Fibroblast of skin of left biceps (primary cell): ENCODE measurements at places on chromosomes 2 and 18.

GRCh38 chr2:191757208-191757607, 79.3 kb downstream of the NABP1 start:
- no peak for DNase-seq

- DNase-seq: no peak
Measured at GRCh38 chr2:82023710-82024109, 1719.2 kb upstream of the LRRTM1 start.

DNA sequence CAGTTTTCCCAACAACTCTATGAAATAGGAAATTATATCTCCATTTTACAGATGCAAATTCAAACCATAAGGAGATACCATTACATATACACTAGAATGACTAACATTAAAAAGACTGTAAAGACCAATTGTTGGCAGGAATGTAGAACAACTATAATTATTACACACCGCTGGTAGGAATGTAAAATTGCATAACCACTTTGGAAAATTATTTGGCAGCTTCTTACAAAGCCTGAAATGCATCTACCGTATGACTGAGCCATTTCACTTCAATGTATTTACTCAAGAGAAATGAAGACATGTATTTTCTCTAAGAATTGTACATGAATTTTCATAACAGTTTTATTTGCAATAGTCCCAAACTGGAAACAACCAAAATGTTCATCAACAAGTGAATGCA, 189.1 kb upstream of the BCL2L11 start:
- peak; percentile 22 for DNase-seq

DNA sequence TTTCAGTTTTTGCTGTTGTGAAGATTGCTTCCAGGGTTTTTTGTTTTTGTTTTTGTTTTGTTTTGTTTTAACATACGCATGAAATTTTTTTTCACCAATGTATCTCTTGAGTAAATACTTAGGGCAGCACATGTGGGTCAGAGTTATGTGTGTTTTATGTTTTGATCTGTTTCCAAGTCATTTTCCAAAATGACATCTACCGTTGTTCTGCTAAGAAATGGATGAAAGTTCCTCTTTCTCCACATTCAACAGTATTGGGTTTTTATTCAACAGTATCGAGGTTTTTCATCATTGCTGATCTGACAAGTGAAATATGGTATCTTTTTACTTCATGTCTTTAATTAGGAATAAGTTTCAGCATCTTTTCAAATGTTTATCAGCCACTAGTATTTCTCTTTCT, 16.7 kb downstream of the RNF144A start:
- no peak for DNase-seq

DNA sequence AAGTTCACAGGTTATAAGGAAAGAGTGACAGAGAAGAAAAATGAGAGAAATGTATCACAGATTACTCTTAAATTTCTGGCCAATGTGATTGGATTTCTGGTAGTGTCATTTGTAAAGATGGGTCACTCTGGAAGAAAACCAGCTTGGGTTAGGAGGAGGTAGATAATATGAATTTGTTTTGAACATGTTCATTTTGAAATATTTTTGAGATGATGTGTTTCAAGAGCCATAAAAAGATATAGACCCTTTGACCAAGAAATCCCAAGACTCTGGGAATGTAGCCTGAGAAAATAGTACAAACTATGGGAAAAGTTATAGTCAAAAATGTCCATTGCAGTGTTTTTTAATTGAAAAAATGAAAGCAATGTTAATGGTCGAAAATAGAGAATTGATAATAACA, 70.7 kb downstream of the CALCRL start:
- no peak for DNase-seq

GRCh38 chr2:237306787-237307170, 107.2 kb downstream of the COL6A3 start:
- no peak for DNase-seq

- DNase-seq: no peak
Measured at GRCh38 chr2:197839856-197840255, 35.5 kb downstream of the PLCL1 start.

DNA sequence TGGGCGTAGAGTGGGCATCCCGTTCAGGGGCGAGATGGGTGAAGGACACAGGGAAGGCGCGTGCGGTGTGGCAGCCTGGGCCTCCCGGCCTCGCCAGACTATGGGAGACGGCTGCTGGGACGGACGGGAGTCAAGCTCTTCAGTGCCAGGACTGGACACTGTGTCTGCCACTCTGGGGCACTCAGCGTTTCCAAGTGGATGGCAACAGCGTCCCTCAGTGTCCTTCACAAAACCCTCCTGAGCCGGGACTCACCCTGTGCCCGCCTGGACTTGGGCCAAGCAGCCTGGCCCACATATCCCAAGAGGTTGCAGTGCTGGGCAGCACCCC, 16.3 kb upstream of the BOK start:
- DNase-seq: no peak

GRCh38 chr2:201363857-201364560, 6.9 kb upstream of the FLACC1 start:
- DNase-seq: no peak

GRCh38 chr2:55112229-55113031, 62.2 kb upstream of the RTN4 start:
- no peak for DNase-seq

GRCh38 chr2:219017201-219017931, 23.9 kb downstream of the CFAP65 start:
- DNase-seq: no peak

- no peak for DNase-seq
Measured at GRCh38 chr2:138122891-138123290, 158.6 kb downstream of the HNMT start.

- DNase-seq: no peak
Measured at GRCh38 chr2:52036024-52036423, 1004.1 kb upstream of the NRXN1 start.

DNA sequence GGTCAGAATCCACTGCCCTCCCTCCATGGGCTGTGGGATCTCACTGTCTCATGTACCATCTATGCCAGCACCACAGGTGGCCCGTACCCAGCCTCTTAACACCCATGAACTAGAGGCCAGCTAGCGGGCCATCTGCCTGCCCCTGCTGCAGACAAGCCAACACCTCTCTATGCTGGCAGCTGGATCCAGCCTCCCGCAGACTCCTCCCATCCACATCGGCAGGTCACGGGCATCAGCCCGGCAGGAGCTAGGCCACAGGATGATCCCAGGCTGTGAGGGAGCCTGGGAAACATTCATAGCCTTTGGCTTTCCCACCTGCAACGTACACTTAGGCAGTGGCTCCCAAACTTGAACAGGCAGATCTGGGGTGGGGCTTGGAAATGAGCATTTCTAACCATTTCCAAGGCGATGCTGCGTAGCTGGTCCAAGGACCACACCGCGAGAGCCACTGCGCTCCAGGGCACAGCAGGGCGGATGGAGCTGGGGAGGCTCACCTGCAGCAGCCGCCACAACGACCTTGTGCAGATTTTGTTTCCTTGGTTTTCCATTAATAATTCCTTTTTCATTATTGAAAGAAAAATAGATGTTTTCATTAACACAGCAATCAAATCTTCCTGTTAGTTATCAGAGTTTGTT, 114.7 kb downstream of the KCNF1 start:
- DNase-seq: no peak

- no peak for DNase-seq
Measured at GRCh38 chr2:203451689-203452088, 83.4 kb downstream of the RAPH1 start.

DNA sequence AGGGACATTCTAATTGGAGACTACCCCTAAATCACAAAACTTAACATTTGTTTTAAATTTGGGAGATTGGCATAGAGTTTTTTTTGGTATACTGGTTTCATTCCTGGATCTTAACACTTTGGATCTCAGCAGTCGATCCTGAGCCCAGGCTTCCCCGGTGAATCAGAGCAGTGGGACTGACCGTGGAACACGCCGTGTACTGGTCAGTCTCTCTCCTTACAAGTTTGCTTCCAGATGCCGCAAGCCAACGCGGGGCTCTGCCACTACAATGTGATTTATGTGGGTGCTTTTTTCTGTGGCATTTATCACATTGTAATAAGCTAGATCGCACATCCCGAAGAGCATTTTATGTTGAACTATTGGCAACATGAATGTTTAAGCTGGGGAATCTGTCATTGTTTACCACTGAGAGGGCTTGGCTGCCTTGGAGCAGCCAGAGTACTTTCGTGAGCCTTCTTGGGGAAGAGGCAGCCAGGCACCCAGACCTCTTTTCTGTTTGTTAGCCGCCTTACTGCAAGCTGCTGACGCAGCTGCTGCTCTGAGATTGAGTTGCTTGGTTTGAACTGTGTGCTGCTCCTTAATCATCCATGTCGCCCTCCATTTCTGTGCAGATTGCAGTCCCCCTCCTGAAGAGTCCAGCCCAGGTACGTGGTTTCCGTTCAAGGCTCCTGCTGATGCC, 49.3 kb downstream of the COA5 start:
- no peak for DNase-seq

GRCh38 chr2:33083699-33084387, 137.1 kb downstream of the LTBP1 start:
- no peak for DNase-seq

- no peak for DNase-seq
Measured at GRCh38 chr2:99150706-99151105, 4.0 kb downstream of the TSGA10 start.

- no peak for DNase-seq
Measured at GRCh38 chr2:24049485-24050021, at the start of gene FKBP1B. Gene FKBP1B (plus strand): TSS chr2:24049741. CDS start chr2:24049850, 109 bp downstream.

DNA sequence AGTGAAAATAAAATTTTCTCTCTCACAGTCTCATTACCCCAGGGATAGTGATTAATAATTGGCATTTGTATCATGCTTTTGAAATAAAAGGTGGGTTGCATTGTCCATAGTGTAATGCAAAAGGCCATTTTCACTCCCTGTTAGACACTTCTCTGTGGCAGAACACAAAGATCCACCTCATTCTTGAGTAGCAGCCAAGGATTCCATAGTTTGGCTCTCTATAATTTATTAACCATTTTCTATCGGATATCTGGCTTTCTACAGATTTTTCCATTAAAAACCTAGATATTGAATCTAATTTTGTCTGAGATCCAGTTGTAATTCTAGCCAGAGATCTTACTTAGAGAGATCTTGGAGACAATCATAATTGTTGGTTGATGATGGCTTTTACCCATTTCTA, 39.0 kb downstream of the CDCA7 start:
- no peak for DNase-seq

DNA sequence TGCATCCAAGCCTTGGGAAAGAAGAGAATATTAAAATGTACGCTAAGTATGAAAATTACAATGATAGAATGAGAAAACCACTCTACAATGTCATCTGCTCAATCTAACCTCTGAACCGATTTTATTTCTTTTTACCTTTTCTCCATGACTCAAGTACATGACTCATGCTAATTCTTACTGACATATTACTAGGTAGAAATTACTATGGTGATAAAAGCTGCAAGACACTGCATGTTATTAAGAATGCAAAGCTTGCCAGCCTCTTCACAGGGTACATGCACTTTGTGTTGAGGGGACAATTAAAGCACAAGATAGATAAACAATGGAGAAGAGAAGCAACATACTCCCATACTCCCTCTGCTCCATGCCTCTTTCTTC, 20.7 kb downstream of the SFT2D3 start:
- DNase-seq: no peak

GRCh38 chr2:20212459-20212870, 12.5 kb downstream of the SDC1 start:
- no peak for DNase-seq

GRCh38 chr2:235047171-235048160, 95.6 kb downstream of the SH3BP4 start:
- no peak for DNase-seq

DNA sequence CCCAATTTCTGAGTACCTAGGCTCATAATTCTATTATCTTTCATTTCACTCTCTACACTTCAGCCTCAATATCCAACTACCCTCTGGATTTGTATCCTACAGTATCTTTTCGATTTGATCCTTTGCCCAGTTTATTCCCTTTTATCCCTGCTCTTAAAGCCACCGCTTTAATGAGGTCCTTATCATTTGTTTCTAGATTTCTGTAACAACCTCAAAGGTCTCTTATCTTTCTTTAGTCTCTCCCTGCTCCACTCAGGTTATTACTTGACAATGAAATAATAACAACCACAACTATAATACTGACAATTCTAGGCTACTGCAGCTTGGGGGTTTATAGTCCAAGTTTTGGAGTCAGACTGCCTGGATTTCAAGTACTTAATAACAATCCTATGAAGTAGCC, 25.9 kb upstream of the ASNSD1 start:
- DNase-seq: no peak

GRCh38 chr18:36424741-36425142, 127.2 kb downstream of the FHOD3 start:
- no peak for DNase-seq

- no peak for DNase-seq
Measured at GRCh38 chr2:45889053-45889452, 237.6 kb downstream of the PRKCE start.

- no peak for DNase-seq
Measured at GRCh38 chr2:36449213-36449612, 93.6 kb downstream of the CRIM1 start.

GRCh38 chr2:197994751-197995150, 190.4 kb downstream of the PLCL1 start:
- no peak for DNase-seq

- no peak for DNase-seq
Measured at GRCh38 chr2:121911036-121911435, 155.6 kb downstream of the TSN start.
